ENCODE measurements at places on chromosomes 7 and 10.

GRCh38 chr7:82389876-82390275, 53.7 kb downstream of the CACNA2D1 start:
- no peak for DNase-seq

DNA sequence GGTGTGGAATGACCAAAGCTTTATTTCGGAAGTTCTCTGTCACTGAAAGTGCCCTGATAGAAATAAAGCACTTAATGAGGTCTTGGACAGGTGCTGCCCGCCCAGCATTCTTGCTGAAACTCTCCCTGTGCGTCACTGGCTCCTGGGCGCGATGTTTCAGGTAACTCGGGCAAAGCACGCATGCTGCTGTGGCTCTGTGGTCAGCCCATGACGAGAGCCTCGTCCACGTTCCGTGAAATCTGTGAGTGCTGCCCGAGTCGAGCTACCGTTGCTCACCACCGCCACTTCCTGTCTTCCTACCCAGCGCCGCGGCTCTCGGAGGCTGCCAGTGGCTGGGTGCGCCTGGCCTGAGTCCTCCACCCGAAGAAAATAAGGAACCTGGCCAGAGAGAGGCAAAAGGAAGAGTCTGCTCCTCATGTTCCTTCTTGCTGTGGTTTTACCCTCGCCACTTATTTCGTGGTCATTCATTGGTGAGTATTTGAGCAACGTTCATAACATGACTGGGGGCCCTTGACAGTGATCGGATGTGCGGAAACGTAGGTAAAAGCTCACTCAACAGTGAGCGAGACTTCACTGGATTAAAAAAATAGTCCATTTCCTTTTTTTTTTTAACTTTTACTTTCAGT, 95.5 kb downstream of the MAP3K8 start:
- DNase-seq, result no peak

DNA sequence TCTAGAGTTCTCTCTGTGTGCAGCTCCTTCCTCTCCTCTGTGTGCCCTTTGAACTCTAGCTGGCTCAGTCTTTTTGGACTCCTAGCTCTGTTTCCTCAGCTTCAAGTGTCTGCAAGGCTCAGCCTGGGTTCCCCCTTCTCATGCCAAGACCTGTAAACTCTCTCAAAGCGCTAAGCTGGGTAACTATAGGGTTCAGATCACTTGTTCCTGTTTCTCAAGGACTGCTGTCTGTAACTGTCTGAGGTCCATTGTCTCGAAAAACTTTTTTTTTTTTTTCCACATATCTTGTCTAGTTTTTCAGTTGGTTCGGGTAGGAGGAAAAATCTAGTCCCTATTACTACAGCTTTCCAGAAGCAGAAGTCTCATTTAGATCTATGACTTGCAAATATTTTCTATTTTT, 46.6 kb upstream of the PPP1R17 start:
- DNase-seq, result no peak

DNA sequence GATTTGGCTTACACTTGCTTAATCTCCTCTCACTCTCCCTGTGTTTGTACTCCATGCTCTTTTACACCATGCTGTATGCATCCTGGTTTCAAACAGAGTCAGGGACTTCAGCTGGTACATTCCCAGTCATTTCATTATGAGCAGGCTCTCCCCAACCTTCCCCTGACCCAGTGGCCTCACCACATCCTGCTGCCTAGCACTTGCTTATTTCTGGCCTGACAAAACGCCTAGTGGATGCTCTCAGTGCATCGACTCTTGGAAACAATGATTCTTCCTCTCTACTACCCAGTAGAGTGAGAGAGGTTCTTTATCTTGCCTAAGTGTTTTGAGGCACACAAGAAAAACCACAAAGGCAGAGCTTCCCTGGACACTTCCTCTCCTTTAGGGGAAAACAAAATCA, 63.4 kb downstream of the CAV1 start:
- DNase-seq, result no peak

GRCh38 chr7:112930787-112931186, 140.6 kb upstream of the TMEM168 start:
- no peak for DNase-seq

GRCh38 chr10:60050366-60050765, 144.0 kb upstream of the CCDC6 start:
- no peak for DNase-seq

Measured in WERI-Rb-1 (cell line).